Chondrocyte (in vitro differentiated cells): ENCODE measurements at places on chromosomes 16 and 17. TPM values are rescaled to one million over a fixed set of nuclear protein-coding genes. Genes with fewer than 3 reads are reported as not detected.

- no peak for DNase-seq
Measured at GRCh38 chr16:58127033-58127556, 2.1 kb downstream of the CFAP20 start.

DNA sequence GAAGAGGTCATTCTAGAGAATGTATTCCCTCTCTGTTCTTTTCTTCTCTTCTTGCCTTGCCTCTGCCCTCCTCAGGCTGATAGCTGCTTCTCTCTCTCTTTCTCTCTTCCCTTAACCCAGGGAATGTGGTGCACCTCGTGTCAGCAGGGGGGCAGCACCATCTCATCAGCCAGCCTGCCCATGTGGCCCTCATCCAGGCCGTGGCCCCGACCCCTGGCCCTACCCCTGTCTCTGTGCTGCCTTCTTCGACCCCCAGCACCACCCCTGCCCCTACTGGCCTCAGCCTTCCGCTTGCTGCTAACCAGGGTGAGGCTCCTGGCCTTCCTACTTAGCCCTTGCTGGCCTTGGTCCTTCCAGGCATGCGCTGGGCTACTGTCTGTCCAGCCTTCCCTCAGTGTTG, 23.5 kb downstream of the SRCAP start:
- peak; percentile 62 for DNase-seq

The ZNF385C gene
- 0.07 to 0.18 TPM in 2 of 3 replicates, not detected in the other for total RNA-seq

DNA sequence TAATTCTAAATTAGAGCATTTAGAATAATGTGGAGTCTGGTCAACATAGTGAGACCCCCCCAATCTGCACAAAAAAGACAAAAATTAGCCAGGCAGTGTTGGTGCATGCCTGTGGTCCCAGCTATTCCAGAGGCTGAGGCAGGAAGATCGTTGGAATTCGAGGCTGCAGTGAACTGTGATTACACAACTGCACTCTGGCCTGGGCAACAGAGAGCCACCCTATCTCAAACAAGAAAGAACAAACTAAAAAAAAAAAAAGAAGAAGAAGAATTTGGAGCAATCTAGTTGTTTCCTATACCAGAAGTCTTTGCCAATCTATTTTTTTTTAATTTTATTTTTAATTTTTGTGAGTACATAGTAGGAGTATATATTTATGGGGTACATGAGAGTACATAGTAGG, 6.0 kb downstream of the CETP start:
- DNase-seq = no peak

The CD300LF gene
- total RNA-seq = not detected in 3 replicates
